ENCODE measurements at places on chromosomes 3 and 15. TPM values are rescaled to one million over a fixed set of nuclear protein-coding genes. Genes with fewer than 3 reads are reported as not detected.

Gene SLC9C1
- 0.11 TPM for total RNA-seq

Gene CLDN11
- 90.1 TPM for total RNA-seq

Gene EXOG
- 5.9 TPM for total RNA-seq

Gene DNAH12
- total RNA-seq, result under 0.01 TPM

Gene GNAT1
- not detected for total RNA-seq

Gene CD96
- not detected for total RNA-seq

Gene GABRA5
- total RNA-seq, result not detected

Measured in dermis lymphatic vessel endothelial cell (primary cell).